ENCODE measurements at places on chromosomes 16 and 17.

- DNase-seq: peak; percentile 79
These were observed 21.7 kb downstream of the ACSF3 start for GRCh38 chr16:89115216-89115861.

DNA sequence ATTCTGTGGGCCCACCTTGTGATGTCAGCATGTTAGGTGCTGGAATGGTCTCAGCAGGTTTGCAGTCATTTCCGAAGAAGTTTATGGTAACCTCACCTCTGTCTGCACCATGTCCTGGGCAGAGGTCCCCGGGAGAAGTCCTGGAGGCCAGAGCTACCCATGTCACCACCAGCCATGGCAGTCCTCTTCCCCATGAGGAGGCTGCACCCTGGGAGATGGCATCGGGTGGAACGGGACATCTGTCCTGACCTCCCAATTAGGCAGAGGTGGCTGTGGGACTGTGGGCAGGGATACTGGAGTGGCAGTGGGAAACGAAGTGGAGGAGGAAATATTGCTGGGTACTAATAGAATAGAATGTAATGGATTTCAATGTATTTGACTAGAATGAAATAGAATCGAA is 511.8 kb upstream of the WSB1 start:
- DNase-seq: no peak

DNA sequence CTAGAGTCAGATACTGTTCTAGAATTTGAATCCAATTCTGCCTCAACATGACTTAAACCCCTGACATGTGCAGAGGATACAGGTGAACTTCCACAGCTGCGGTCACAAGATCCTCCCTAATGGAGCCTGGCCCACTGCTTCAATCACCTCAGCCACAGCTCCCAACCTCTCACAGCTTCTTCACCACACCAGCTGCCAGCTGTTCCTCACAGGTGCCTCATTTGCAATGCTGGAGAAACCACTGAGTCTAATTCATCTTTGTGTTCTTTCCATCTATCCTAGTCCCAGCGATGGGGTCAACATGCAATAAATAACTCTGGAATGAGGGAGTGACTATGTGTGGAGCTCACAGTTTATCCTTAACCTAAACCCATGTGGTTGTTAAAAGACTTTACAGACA is 72.0 kb upstream of the MAF start:
- DNase-seq: no peak

DNA sequence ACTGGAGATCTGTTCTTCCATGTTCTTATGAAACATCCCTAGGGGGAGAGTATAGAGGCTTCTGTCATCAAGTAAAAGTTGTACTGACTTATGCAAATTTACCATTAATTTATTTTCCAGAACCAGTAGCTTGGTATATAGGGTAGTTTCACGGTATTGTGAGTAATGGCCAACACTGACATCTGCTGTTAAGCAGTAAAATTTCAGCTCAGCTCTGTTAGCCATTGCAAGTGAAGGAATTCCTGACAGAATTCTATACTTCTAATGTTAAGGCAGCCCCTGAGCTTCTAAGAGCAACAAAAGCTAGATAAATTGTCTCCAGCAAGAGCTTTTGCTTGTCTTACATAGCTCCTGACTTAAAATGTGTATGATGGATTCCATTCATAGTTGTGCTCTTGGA is 613.5 kb upstream of the C16orf82 start:
- no peak for DNase-seq

- DNase-seq: no peak
These were observed 34.0 kb upstream of the ZNF629 start for GRCh38 chr16:30820952-30821421.

GRCh38 chr16:2196162-2196980 is at the start of gene CASKIN1:
Gene CASKIN1 (minus strand): TSS chr16:2196605. CDS start chr16:2196432, 173 bp downstream.
- no peak for DNase-seq

GRCh38 chr16:2473999-2474876 is 689 bp upstream of the TBC1D24 start:
- DNase-seq: peak; percentile 53

Measured in stimulated activated CD4-positive, alpha-beta T cell treated with anti-CD3 and anti-CD28 coated beads, Interleukin-2, amount 100 ng/mL, for 24 hours (primary cell).